Hypothalamus (tissue), 51 donors: ENCODE measurements at places on chromosomes 2 and 18.

- no peak for DNase-seq
Measured at GRCh38 chr2:67836866-67837265, 225.9 kb downstream of the C1D start.

- DNase-seq, result no peak
Measured at GRCh38 chr2:123077101-123077500, 948.0 kb upstream of the CNTNAP5 start.

GRCh38 chr18:70994116-70994515, 705.3 kb downstream of the SOCS6 start:
- DNase-seq, result no peak

- DNase-seq, result no peak
Measured at GRCh38 chr18:44841752-44842587, 161.3 kb downstream of the SETBP1 start.

DNA sequence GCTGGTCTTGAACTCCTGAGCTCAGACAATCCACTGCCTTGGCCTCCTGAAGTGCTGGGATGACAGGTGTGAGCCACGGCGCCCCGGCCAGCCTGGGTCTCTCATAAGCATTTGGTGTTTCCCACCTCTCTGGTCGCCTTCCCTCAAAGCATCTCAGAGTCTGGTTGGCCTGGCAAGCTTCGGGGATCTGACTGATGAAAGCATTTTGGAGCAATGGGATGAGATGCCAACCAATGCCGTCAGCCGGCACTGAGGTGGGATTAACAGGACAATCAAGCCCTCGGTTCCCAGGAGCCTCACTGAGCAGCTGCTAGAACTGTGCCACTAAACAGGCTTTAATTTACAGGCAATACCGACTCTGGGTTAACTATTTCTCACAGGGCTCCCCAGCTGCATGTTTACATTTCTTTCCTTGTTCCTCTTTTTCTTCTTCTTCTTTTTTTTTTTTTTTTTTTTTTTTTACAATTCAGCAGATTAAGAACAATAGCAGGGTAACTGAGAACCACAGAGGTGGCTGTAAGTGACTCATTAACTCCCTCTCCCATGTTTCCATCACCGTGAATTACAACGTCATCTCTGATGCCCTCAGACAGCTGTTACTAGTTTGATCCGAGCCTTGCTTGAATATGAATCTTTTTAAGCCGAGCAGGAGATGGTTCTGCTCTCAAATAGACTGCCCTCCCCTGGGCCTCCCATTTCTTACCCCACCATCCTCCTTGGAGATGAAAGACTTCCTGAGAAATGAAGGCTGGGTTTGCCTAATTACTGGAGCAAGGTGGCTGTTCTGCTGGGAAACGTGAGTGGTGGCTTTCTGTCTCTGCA, 37.9 kb downstream of the ODC1 start:
- DNase-seq, result no peak

- no peak for DNase-seq
Measured at GRCh38 chr2:228369400-228370031, 188.0 kb upstream of the SPHKAP start.
